Tibial nerve (tissue), 4 donors: ENCODE measurements at places on chromosomes 4 and X. TPM values are rescaled to one million over a fixed set of nuclear protein-coding genes. Genes with fewer than 3 reads are reported as not detected.

RAB28 gene
- 18.3 TPM for total RNA-seq

P2RY4 gene
- total RNA-seq, result 3.9 TPM

LARP7 gene
- total RNA-seq, result 29.4 TPM

F9 gene
- total RNA-seq, result not detected

- no peak for DNase-seq
These were observed 14.6 kb downstream of the USP11 start for GRCh38 chrX:47247206-47247998.

GRCh38 chrX:107742700-107743191, 32.8 kb downstream of the TSC22D3 start:
- DNase-seq, result no peak

- DNase-seq, result no peak
These were observed 201.6 kb downstream of the BMPR1B start for GRCh38 chr4:94959307-94959706.

- no peak for DNase-seq
These were observed 229.0 kb downstream of the PPARGC1A start for GRCh38 chr4:23660865-23661264.
